ENCODE measurements at places on chromosomes 13 and 19.

GRCh38 chr13:43094901-43095300 is 71.5 kb downstream of the DNAJC15 start:
- no peak for DNase-seq

GRCh38 chr13:45490068-45490467 is 25.3 kb downstream of the COG3 start:
- DNase-seq, result no peak

DNA sequence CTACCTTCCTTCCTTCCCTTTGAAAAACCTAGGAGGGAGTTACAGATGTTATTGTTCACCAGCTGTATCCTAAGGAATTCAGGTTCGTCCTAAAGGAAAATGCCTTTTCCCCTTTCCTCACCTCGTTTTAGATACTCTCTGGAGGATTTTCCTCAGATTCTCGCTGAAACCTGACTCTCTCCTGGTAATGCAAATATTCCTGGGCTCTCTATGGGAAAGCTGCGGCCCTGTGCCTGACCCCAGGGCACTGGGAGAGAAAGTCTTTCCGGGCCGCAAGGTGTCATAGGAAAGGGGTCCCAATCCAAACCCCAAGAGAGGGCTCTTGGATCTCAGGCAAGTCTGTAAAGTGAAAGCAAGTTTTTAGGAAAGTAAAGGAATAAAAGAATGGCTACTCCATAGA is 13.1 kb upstream of the OR1M1 start:
- no peak for DNase-seq

DNA sequence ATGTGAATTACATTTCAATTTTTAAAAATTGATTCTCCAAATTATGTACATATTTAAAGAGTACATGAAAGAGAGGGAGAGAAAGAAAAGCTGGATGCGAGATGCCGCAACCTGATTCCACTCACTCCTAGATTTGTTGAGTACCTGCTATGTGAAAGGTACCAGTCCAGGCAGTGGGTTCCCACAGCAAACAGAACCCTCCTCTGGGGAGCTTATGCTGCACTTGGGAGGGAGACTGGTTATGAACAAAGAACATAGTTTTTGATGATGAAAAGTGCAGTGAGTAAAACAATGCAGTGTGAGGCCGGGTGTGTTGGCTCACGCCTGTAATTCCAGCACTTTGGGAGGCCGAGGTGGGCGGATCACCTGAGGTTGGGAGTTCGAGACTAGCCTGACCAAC is 43.4 kb downstream of the ACTN4 start:
- DNase-seq, result no peak

GRCh38 chr13:81080911-81081454 is 740.1 kb upstream of the SPRY2 start:
- no peak for DNase-seq

DNA sequence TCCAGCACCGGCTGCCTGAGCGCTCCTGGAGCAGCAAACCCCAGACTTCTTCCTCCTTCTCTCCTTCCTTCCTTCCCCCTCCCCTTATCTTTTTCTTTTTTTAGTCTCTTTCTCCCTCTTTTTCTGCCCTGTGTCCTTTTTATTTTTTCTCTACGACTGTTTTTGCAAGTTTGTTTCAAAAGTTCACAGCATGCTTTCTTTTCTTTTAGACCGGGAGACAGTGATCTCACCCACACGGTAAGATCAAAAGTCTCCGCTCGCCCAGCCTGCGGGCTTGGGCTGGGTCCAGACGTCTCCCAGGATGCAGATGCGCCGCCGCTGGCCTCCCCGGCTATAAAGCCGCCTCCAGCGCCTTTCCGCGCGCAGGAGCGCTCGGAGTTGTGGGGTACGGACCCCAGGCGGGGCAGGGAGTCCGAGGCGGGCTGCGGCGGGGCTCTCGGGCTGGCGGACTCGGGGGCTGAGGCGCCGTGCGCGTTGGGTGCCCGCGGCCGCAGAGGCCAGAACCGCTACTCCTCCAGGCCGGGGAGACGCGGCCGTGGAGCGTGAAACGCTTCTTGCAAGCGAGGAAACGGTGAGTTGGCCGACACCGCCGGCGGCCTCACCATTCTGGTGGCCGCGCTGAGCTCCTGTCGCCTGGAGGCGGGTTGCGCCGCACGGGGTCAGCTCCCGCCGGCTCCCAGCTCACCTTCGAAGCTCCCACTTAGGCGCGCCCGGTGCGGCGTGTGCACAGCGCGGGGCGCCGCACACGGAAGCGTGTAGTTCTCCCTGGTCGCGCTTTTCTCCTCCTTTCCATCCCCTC is 2.0 kb upstream of the TSHZ3 start:
- no peak for DNase-seq

- no peak for DNase-seq
These were observed 3.3 kb downstream of the LYL1 start for GRCh38 chr19:13099073-13099999.

DNA sequence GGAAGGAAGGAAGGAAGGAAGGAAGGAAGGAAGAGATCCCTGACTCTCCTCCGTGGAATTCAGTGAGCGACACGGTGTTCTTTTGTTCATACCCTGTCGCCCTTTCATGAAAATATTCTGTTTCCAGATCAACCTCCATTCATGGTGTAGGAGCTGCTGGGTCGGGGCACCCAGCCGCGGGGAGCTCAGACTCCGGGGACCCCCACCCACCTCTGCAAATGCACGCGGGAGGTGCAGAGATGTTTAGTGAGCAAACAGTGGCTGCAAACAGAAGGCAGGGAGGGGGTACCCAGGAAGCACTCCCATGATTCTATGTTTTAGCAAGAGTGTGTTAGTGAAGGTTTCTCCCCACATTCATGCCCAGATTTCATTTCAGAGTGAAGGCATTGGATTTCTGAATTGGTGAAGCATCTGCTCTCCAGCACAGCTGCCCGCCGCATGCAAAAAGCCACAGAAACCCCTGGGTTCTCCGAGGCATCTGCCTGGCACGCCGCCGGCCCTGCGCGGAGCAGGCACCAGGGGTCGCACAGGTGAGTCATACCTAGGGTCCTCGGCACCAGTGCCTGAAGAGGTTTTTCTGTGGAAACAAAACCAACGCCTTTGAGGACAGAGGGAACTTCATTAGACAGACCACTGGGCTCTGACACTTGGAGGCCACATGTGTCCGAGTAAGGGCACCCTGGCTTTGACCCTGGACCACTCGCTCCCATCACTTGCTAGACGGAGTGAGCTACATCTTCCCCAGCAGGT is 80.6 kb downstream of the ZNF557 start:
- no peak for DNase-seq

- no peak for DNase-seq
These were observed 911.0 kb downstream of the UQCRFS1 start for GRCh38 chr19:28301961-28302360.

GRCh38 chr13:67353941-67354340 is 123.8 kb upstream of the PCDH9 start:
- DNase-seq, result no peak

- no peak for DNase-seq
These were observed 17.4 kb upstream of the ATXN8OS start for GRCh38 chr13:70090036-70090723.

DNA sequence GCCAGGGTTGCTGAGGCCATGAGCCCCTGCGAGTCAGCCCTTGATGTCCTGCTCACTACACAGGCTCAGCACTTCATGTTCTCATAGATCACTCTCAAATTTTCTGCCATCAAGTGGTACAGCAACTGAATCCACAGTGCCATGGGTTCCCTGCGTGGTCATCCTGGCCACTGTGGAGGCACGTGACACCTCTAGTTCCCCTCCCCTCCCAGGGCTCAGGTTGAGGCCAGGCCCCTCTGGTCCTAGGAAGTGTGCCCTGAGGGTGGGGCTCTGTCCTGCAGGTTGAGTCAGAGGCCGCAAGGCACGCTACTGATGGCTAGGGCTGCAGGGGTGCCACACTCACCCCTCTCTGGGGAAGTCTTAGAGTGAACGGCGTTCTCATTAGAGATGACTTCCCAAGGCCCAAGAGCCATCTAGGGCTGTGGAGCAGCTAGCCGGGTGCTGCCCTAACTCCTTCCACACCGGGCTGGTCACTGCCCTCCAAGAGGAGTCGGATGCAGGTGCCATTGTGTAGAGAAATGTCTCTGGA is 39.8 kb upstream of the TPM4 start:
- DNase-seq, result no peak

DNA sequence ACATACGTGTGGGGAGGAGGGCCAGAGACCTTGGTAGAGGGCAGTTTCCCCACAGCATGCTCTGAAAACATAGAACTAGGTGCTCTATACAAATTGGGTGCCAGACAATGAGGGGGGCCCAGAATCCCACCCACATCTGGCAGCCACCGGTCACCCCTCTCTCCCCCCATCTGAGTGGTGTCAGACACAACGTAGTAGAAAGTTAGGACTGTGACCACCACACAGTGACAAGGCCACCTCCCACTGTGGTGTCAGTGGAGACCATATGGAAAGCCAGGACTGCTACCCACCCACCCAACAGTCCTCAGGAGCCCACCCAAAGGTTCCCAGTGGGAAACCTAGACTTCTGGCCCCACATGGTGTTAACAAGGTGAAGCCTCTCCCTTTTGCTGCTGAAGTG is 2.1 kb upstream of the ATP4B start:
- no peak for DNase-seq

DNA sequence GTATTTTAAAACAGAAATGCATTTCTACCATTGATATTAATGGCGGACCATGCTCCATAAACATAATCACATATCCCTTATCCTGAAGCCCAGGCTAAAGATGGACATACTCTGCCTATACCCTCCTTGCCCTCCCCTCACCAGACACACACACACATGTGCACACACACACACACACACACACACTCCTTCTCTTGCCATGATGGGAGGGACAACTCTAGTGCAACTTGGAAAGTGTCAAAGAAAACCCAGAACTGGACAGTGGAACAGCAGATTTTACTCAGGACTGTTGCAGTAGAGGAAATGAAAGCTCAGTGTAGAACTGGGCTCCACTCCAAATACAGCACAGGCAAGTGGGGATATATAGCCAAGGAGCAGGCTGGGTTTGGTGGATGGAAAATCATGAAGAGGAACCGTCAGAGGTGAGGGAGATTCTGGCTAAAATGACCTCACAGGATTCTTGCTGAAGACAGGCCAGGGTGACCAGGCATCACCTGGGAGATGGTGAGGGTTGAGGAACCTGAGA is 40.8 kb downstream of the TNFRSF19 start:
- peak; percentile 34 for DNase-seq

DNA sequence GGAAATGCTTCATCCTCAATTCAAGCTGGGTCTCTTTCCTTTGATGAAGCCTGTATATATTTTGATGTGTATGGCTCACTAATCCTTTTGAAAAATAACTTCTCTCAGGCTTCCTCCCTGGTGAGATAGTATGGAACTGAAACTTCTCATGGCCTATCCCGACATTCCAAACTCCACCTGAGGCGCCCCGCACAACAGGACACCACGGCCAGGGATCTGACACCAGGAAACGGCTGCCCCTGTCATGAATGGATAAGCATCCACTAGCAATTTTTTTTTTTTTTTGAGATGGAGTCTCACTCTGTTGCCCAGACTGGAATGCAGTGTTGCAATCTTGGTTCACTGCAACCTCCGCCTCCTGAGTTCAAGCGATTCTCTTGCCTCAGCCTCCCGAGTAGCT is 16.4 kb downstream of the SLC7A1 start:
- no peak for DNase-seq

DNA sequence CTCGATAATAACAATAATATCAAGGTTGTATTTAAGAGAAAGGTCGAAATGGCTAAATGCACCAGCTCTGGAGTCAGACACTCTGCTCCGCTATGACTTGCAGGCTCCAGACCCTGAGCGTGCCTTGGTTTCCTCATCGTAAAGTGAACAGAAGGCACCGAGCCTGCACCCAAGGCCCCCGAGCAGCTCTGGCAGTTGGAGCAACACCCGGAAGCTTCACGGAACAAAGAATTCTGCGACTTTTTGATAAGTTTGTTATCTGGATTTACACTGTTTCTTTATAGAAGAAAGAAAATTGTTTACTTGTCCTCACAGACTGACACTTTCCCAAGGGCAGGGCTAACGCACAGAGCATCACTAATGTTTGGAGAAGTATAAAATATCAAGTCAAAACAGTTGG is 4.4 kb downstream of the GRTP1 start:
- DNase-seq, result no peak

DNA sequence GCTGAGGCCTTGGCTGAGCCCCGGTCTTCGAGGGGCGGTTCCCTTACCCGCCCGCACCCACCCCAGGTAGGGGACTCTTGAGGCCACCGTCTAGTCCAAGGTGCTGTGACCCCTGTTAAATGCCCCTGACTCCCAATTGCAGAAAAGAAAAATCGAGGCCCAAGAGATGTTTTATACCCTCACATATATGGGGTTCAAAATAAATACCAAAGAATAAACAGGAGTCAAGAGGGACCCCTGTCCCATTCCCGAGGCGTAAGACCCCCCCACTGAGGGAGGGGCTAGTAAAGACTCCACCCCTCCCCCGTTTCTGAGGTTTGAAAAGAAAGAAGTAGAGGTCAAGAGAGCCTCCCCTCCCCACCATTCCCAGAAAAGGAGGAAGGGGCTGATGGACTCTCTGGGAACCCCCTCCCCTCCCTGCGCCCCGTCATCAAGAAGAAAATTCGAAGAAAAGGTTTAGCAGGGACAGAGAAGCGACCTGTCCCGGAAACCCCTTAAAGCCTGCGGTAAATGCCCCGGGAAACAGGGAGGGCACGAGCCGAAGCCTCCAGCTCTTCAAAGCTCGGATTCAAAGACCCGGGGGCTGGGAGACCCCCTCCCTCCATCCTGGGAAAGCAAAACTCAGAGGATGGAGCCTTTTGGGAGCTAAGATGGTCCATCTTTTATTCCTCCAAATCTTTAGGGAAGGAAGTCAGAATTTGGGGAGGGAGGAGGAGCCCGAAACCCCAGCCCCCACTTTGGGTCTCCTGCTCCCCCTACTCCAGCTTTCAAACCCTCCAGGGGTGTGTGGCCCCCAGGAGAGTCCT is 755 bp upstream of the RAB3A start:
- DNase-seq, result no peak

- DNase-seq, result no peak
These were observed 9.6 kb downstream of the ZNF426 start for GRCh38 chr19:9528757-9529336.

GRCh38 chr13:79943346-79944023 is 397.4 kb downstream of the SPRY2 start:
- DNase-seq, result no peak

DNA sequence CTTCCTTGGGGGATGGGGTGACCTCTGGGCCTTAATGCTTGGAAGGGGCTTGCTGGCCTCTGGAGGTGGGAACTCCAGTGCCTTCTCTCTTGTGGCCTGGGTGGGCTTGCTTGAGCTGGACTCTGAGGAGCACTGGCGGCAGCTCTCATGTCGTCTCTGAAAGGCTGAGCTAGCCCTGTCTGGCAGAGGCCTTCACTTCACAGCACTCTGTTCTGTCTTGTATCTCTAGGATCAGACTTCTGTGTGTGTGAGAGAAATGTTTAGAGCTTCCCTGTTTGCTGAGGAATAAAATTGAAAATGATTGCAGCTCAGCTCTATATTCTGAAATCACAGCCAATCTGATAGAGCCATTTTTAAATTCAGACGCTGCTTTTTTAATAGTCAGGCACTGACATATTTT is 185.3 kb downstream of the KCNRG start:
- no peak for DNase-seq

DNA sequence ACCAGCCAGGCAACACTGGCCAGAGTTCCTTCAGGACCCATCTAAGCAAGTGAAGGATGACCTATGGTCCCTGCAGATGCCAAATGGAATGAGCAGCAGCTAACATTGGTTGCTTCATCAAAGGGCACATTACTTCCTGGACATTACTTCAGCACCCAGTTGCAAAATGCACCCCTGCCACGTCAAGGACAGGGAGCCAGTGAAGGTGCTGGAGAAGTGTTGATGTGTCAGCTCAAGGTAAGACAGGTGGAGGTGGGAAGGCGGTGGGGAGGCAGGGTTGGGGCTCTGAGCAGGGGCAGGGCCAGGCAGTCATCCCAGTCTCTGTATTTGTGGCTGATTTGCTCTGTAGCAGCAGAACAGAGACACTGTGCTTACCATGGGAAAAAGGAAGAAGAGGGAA is 14.6 kb downstream of the CSNK1A1L start:
- DNase-seq, result no peak
